ENCODE measurements at places on chromosomes 7 and 10. TPM values are rescaled to one million over a fixed set of nuclear protein-coding genes. Genes with fewer than 3 reads are reported as not detected.

CPN1 gene
- total RNA-seq: not detected

KEL gene
- total RNA-seq: 0.78 TPM

FEZF1 gene
- not detected for total RNA-seq

NYAP1 gene
- 0.27 TPM for total RNA-seq

GRCh38 chr10:34624323-34625153 is 190.6 kb downstream of the PARD3 start:
- H3K36me3 ChIP-seq: no peaks in the 10 kb centered on the region
- H3K4me3 ChIP-seq: no peak overlapping the region
- H3K27ac ChIP-seq: no peak overlapping the region

DNA sequence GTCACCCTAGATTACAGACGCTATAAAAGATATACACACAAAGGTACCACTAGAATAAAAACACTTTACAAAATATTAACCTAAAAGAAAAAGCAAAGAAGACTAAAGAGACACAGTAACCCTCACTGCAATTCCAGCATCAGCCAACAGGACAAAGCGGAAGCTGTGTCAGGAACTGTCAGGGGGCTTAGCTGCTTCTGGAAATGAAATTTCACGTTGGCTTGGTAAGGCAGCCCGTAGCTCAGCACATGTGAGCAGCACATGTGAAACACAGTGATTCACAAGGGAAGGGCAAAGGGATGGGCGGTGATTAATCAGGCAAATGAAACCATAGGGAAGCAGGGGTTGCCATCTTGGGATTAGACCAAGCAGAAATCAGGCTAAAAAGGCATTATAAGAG is 195.4 kb downstream of the MGMT start:
- H3K27me3 ChIP-seq: no peaks in the 10 kb centered on the region
- no peaks in the 10 kb centered on the region for H3K36me3 ChIP-seq
- H3K27ac ChIP-seq: no peak overlapping the region
- H3K4me3 ChIP-seq: no peak overlapping the region
- no peaks in the 10 kb centered on the region for H3K4me1 ChIP-seq

GRCh38 chr10:53569455-53569854 is 796.9 kb upstream of the MBL2 start:
- no peak overlapping the region for H3K4me3 ChIP-seq
- H3K36me3 ChIP-seq: no peaks in the 10 kb centered on the region
- no peak for DNase-seq
- no peaks in the 10 kb centered on the region for H3K27me3 ChIP-seq

DNA sequence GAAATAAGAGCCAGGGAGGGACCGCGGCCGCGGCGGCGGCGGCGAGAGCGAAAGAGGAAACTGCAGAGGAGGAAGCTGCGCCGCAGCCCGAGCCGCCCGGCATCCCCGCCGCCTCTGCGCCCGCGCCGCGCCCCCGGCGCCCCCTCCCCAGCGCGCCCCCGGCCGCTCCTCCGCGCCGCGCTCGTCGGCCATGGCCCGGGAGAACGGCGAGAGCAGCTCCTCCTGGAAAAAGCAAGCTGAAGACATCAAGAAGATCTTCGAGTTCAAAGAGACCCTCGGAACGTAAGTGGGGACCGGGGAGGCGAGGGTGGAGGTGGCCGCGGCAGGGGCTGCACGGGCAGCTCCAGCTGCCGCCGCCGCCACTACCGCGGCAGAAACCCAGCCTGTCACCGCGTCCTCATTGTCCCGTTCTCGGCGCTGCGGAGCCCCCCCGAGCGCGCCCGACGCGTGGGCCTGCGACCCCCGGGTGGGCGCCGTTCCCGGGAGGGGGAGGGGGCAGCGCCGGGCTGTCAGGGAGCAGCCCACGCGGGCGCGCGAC is 351 bp downstream of the CAMK1D start:
- peaks cover 21% of the 10 kb centered on the region for H3K4me1 ChIP-seq
- H3K4me3 ChIP-seq: peak overlapping the region; percentile 85
- no peak for DNase-seq

DNA sequence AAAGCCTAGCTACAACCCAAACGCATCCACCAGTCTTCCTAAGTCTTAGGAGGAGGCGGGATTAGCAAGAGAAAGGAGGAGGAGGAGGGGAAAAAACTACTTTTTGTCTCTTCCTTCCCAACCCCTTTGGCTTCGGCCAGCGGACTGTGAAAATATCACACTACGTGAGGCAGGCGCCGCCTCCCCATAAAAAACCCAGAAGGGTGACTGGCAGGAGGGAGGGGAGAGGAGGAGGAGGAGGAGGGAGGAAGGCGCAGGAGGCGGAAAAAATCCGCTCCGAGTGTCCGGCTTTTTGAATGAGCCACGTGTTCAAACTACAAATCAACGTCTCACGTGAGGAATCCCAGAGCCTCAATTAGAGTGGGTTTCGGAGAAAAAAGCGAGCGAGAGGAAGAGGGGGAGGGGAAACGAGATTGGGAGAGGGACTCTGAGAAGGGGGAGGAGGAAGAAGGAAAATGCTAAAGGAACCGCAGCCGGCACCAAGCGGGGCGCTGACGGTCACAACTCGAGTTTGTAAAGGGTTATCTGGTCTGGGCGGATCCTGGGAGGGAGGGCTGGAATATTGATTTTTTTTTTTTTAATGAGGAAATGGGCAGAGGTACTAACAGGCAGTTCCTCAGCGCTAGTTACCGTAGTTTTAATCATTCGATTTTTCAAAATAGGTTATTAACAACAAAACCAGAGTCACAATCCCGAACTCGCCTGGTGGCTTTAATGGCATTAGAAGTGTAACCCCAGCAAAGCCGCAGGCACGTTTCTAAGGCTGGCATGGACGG is at the start of gene IGF2BP3:
Gene IGF2BP3 (minus strand): TSS at position 162 of the 776 bp plus-strand sequence. CDS start 381 bp downstream, outside the sequence.
- peaks cover 23% of the 10 kb centered on the region for H3K36me3 ChIP-seq
- peak within 1 kb of the TSS; percentile 97 for H3K27ac ChIP-seq
- peak within 1 kb of the TSS; percentile 95 for H3K4me3 ChIP-seq
- peaks cover 29% of the 10 kb centered on the region for H3K27me3 ChIP-seq
- DNase-seq: peak; percentile 55

DNA sequence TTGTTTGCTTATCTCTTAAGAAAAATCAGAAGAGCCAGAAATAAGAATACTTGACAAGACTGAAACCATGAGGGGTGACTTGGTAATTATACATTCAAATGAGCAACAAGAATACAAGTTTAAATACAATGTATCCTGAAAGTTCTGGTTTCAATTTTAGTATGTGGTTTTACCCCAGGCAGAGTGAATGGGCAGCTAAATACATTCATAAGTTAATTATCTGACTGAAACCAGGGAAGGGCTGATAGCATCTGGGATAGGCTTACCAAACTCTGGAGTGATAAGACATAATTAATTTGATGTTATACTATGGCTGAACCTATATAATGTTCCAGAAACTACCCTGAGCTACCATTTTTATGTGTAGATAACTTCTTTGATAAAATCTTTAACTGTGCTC is 252.2 kb upstream of the PLXNA4 start:
- no peak for DNase-seq
- H3K27ac ChIP-seq: no peak overlapping the region
- no peak overlapping the region for H3K4me3 ChIP-seq
- no peaks in the 10 kb centered on the region for H3K27me3 ChIP-seq
- peaks cover 22% of the 10 kb centered on the region for H3K4me1 ChIP-seq

DNA sequence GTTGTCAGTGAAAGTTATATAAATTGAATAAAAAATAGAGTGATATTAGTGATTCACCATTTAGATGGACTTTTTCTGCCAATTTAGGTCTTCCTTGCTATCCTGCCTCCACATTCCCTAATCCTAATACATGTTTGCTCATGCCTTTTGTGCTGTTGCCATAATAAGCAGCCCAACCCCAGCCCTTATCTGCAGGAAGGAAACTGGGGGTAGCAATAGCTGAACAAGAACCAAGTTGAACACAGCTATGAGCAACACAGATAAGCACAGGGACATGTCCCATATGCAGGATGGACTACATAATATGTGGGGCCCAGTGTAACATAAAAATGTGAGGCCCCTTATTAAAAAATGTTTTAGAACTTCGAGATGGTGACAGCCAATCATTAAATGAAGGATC is 91.2 kb upstream of the AHR start:
- peaks cover 4% of the 10 kb centered on the region for H3K27me3 ChIP-seq
- DNase-seq: no peak
- H3K27ac ChIP-seq: no peak overlapping the region
- H3K36me3 ChIP-seq: no peaks in the 10 kb centered on the region
- H3K4me3 ChIP-seq: no peak overlapping the region

GRCh38 chr10:133279326-133280226 is 2.9 kb upstream of the ADAM8 start:
- no peak overlapping the region for H3K27ac ChIP-seq
- DNase-seq: no peak
- H3K27me3 ChIP-seq: no peaks in the 10 kb centered on the region
- no peak overlapping the region for H3K4me3 ChIP-seq

GRCh38 chr10:32232378-32232777 is 114.6 kb downstream of the EPC1 start:
- H3K36me3 ChIP-seq: no peaks in the 10 kb centered on the region
- H3K4me3 ChIP-seq: no peak overlapping the region

- no peaks in the 10 kb centered on the region for H3K4me1 ChIP-seq
- no peaks in the 10 kb centered on the region for H3K27me3 ChIP-seq
- no peak for DNase-seq
- no peak overlapping the region for H3K4me3 ChIP-seq
- H3K27ac ChIP-seq: no peak overlapping the region
Observed at GRCh38 chr7:64320547-64321513, 7.1 kb downstream of the ZNF736 start.

DNA sequence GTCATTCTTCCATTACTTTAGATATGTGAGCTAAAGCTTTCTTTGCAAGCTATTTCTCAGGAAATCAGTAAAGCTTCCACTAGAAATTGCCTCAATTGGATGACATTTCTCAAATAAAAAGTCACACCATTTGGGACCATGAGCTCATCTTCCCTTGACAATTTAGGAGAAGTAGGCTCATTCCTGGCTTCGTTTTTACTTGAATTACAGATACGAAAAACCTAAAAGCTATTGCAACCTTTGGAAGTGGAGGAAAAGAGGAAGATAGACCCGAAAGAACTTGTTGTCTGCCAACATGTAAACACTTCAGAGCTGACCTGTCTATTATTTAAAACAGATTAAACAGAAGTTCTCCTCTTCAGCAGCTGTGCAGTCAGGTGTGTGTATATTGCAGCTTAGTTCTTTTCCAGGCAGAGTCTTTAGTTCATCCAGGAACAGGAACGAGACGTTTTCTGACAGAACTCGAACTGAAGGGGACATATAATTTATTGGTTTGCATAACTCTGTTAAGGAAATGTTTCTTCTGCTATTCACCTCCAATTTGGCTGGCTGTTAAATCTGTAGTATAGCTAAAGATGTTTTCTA is 43.1 kb upstream of the ST8SIA6 start:
- no peak overlapping the region for H3K4me3 ChIP-seq
- no peak for DNase-seq
- H3K27ac ChIP-seq: no peak overlapping the region
- H3K4me1 ChIP-seq: no peaks in the 10 kb centered on the region

DNA sequence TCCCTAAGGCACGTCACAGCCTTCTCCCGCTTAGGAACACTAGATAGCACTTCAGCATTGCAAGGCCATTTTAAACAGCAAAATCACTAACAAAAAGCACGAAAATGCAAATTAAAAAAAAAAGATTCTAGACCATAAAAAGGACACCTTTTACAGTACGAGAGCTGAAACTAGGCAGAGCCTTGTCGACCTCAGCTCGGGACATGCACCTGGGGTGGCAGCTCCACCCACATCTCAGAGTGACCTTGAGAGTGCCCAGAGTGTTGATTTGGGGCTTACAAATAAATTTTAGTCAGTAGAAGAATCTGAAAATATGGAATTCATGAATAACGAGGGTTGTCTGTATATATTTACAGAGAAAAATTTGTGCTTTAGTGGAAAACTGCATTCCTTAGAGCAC is 1.1 kb downstream of the MRPS24 start:
- peak overlapping the region; percentile 89 for H3K4me3 ChIP-seq
- no peak for DNase-seq
- peak overlapping the region; percentile 83 for H3K27ac ChIP-seq
- H3K27me3 ChIP-seq: peaks cover 6% of the 10 kb centered on the region
- peaks cover 22% of the 10 kb centered on the region for H3K4me1 ChIP-seq

GRCh38 chr7:149669121-149669818 is 104.1 kb downstream of the ZNF467 start:
- no peaks in the 10 kb centered on the region for H3K36me3 ChIP-seq
- H3K27ac ChIP-seq: no peak overlapping the region
- no peak overlapping the region for H3K4me3 ChIP-seq
- peaks cover 4% of the 10 kb centered on the region for H3K4me1 ChIP-seq
- H3K27me3 ChIP-seq: peaks cover 57% of the 10 kb centered on the region

DNA sequence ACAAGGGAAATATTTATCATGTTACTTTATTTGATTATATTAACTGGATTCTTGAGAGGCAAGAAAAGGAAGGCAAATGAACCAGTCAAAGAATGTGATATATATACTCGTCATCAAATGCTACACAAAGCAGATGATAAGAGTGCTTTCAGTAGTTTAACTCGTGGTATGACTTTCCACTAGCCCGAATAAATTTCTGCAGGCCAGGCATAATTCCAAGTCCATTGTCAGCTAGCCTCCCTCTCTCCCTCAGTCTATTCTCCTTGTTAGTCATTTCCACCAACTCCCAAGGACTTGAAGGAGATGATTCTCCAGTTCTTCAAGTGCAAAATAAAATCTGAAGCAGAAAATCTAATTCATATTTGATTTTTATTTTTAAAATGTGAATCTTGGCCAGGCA is 190.5 kb downstream of the GLI3 start:
- H3K4me3 ChIP-seq: no peak overlapping the region
- no peak overlapping the region for H3K27ac ChIP-seq
- no peak for DNase-seq
- H3K27me3 ChIP-seq: no peaks in the 10 kb centered on the region
- no peaks in the 10 kb centered on the region for H3K36me3 ChIP-seq

- no peak overlapping the region for H3K27ac ChIP-seq
- H3K36me3 ChIP-seq: no peaks in the 10 kb centered on the region
- H3K27me3 ChIP-seq: peaks cover 6% of the 10 kb centered on the region
- DNase-seq: no peak
- peaks cover 5% of the 10 kb centered on the region for H3K4me1 ChIP-seq
- no peak overlapping the region for H3K4me3 ChIP-seq
Observed at GRCh38 chr10:122402548-122403131, 28.1 kb downstream of the PLEKHA1 start.

DNA sequence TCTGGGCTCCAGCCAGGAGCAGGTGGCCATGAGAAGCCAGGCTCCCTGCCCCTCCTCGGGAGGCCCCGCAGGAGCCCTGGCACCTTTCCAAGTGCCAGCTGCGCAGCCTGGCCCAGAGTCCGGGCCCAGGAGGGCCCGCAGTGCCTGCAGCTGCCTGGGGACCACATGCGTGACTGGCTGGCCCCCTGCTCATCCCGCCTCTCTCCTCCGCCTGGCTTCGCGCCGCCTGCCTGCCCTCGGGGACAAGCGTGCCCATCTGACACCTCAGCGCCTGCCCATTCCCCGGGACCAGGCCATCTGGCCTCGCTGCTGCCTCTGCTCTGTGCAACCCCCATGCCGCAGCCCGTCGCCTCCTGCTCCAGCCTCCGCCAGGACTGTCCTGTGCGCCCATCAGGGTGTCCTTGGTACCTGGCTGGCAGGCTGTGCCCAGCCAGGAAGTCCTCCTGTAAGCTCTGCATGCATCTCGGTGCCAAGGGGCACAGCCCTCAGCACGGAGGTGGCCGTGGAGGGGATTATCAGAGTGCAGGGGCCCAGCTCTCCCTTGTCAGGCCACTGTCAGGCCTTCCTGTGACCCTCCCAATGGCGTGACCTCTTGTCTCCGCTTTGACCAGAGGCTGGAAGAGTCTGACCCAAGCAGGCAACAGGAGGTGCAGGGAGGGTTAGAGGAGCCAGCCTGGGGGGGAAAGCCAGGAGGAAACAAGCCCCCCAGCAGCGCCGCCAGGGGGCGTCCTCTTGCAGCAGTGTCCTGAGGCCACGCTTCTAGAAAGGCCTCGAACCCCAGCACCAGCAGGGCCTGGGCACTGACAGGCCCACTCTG is 50.5 kb downstream of the TMEM209 start:
- H3K4me1 ChIP-seq: no peaks in the 10 kb centered on the region
- H3K27me3 ChIP-seq: peaks cover 6% of the 10 kb centered on the region
- DNase-seq: no peak

Data from activated T-helper 2 cell treated with anti-CD3 and anti-CD28 coated beads, Interferon-gamma antibody, Interleukin-2, Interleukin-4, amounts not matched to agents 10 μg/mL and 5 μg/mL and 100 μg/mL, durations not matched to agents 14 hours and 24 hours and 36 hours (primary cell).